H1 (cell line): ENCODE measurements at places on chromosomes 1 and 21. TPM values are rescaled to one million over a fixed set of nuclear protein-coding genes. Genes with fewer than 3 reads are reported as not detected.

- H3K27ac ChIP-seq = no peak overlapping the region
- no peaks in the 10 kb centered on the region for H3K27me3 ChIP-seq
- no peaks in the 10 kb centered on the region for H3K36me3 ChIP-seq
- H3K4me1 ChIP-seq = no peaks in the 10 kb centered on the region
Observed at GRCh38 chr1:51534447-51534846, 15.4 kb upstream of the EPS15 start.

DNA sequence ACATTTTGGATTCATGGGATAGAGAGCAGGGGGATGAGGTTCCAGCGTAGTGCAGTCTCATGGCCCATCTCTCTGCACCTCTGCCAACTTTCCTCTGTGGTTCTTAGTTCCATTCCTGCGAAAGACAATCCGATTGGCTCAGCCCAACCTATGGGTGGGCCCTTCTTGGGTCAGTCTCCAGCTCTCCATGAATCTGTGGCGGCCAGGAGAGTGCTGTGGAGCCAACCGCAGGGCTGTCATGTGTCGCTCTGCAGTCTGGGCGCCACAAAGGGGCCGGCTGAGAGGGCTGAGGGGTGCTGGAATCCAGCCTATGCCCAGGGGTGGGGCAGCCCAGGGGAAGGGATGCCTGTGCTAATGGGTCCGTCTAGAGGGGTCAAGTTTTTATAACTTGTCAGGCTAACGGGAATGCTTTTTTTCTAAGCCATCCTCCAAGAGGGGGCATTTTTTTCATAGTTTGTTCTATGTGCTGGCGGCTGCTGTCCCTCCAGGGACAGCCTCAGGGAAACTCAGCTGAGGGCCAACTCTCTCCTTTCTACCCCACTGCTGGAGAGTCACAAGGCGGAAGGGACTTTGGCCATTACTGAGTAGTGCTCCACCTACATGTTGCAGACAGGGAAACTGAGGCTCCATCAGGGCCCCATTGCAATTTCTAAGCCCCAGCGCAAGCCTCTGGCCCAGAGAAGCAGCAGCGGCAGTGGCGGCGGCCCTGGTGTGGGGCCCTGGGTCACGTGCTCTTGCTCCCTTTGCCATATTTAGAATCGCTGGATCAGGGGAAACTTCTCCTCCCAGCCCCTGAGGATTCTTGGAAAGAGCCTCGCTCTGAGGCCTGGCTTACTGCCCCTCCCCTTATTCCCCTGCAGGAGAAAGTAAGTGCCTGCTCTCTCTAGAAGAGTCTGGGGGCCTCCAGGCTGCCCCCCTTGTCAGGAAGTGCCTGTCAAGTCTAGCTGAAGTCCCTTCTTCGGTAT is 23.4 kb downstream of the KCNQ4 start:
- H3K4me1 ChIP-seq = peaks cover 21% of the 10 kb centered on the region
- H3K4me3 ChIP-seq = no peak overlapping the region
- H3K27ac ChIP-seq = no peak overlapping the region

DNA sequence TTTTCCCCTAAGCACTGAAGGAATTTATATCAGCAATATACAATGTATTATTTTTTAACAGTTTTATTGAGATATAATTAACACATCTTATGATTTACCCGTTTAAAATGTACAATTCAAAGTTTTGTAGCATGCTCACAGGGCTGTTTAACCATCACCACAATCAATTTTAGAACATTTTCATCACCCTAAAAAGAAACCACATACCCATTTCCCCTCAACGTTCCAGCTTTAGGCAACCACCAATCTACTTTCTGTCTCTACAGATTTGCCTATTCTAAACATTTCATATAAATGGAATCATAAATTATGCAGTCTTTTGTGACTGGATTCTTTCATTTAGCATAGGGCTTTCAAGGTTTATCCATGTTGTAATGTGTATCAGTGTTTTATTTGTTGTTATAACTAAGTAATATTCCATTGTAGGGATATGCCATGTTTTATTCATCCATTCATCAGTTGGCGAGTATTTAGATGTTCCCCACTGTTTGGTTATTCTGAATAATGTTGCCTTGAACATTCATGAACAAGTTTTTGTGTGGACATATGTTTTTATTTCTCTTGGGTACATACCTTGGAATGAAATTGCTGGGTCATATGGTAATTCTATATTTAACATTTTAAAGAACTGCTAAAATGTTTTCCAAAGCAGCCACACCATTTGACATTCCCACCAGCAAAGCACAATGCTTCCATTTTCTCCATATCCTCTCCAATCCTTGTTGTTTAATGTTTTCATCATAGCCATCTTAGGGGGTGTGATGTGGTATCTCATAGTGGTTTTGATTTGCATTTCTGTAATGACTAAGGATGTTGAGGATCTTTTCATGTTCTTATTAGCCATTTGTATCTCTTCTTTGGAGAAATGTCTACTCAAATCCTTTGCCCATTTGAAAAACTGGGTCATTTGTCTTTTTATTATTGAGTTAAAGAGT is 188.5 kb downstream of the TM2D1 start:
- no peak overlapping the region for H3K27ac ChIP-seq
- H3K27me3 ChIP-seq = no peaks in the 10 kb centered on the region
- DNase-seq = no peak

- DNase-seq = no peak
- H3K27ac ChIP-seq = no peak overlapping the region
- no peaks in the 10 kb centered on the region for H3K36me3 ChIP-seq
- H3K27me3 ChIP-seq = no peaks in the 10 kb centered on the region
Observed at GRCh38 chr1:168972887-168973286, 133.6 kb upstream of the ATP1B1 start.

DNA sequence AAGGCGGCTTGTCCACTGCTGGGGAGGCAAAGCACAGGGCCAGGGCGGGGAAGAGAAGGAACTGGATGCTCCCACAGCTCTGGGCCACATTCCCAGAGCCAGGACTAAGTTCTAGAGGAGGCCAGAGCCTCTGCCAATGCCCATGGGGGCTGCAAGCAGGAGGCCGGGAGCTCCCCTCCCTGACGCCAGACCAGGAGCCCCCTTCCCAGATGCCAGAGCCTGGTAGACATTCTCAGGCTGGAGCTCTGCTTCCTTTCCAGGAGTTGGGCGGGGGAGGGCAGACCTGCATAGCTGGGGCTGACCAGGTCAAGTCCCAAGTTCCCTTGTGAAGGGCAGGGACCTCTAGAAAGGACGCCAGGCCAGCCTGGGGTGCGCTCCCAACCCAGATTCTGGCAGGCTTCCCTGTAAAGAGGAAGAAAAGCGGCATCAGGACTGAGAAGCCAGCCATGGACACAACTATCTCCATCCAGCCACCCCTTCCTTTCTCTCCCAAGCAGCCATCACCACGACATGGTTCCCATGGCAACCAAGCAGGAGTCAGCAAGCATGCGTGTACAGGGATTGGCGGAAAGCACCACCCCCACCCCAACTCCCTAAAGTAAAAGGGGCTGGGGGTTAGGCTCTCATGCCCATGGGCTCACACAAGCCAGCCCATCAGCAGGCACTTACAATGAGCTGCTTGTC is 13.4 kb downstream of the KIF21B start:
- peaks cover 7% of the 10 kb centered on the region for H3K4me1 ChIP-seq
- DNase-seq = no peak
- H3K27me3 ChIP-seq = no peaks in the 10 kb centered on the region
- H3K4me3 ChIP-seq = no peak overlapping the region
- no peaks in the 10 kb centered on the region for H3K36me3 ChIP-seq
- 0 out of 2 replicates have a peak overlapping the region, but pooled peaks have one; percentile 26 for H3K27ac ChIP-seq

DNA sequence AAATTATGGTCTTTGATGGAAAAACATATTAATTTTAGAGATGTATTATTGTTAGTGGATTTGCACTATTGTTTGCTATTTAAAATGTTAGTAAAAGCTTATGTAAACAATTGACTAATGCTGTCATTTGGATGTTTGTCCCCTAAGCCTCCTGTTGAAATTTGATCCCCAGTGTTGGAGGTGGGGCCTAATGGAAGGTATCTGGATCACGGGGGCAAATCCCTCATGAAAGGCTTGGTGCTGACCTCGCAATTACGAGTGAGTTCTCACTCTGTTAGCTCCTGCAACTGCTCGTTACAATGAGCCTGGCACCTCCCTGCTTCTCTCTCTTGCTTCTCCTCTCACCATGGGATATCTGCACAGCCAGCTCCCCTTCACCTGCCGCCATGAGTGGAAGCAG is 14.3 kb downstream of the TMEM35B start:
- H3K27ac ChIP-seq = no peak overlapping the region
- no peak for DNase-seq
- H3K36me3 ChIP-seq = no peaks in the 10 kb centered on the region
- H3K4me3 ChIP-seq = no peak overlapping the region

The CYP4A11 gene
- total RNA-seq = not detected in 2 replicates

The BCL2L15 gene
- 0.11 and 0.32 TPM in 2 replicates for total RNA-seq

The ALPL gene
- total RNA-seq = 175 and 178 TPM in 2 replicates

The ZNF281 gene
- 61.3 and 61.4 TPM in 2 replicates for total RNA-seq

The EYA3 gene
- 33.9 and 34.2 TPM in 2 replicates for total RNA-seq
